ENCODE measurements at places on chromosomes 3 and 15.

GRCh38 chr15:101006931-101007691, 88.0 kb downstream of the LRRK1 start:
- peak; percentile 64 for DNase-seq

DNA sequence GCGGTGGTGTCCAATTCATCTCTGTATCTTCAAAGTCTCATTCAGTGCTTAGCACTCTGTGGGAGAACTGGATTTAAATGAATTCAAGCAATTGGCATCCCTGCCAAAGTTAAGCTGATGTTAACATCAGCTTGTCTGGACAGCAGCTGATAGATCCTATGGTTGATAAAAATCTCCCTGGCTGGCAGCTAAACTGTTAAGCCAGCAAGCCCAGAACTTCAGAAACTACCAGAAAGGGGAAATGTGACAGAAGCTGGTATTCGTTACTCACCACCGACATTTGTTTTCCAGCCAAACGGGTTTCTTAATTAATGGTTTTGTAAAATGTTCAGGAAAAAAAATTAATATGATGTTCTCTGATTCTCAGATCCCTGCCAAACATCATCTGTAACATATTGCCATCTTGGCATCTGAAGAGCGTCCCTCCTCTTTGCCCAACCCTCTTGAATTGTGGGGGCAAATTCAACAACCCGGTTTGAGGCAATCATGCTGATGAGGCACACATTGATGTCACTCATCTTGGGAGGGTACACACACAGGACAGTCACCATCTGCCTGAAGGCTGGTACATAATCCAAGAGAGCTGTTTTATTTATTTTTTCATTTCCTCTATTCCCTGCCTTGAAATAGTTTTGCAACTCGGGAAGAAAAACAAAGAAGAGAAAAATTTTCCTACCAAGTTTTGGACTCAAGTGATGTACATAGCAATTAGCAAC, 76.3 kb upstream of the ABHD17C start:
- DNase-seq = no peak

DNA sequence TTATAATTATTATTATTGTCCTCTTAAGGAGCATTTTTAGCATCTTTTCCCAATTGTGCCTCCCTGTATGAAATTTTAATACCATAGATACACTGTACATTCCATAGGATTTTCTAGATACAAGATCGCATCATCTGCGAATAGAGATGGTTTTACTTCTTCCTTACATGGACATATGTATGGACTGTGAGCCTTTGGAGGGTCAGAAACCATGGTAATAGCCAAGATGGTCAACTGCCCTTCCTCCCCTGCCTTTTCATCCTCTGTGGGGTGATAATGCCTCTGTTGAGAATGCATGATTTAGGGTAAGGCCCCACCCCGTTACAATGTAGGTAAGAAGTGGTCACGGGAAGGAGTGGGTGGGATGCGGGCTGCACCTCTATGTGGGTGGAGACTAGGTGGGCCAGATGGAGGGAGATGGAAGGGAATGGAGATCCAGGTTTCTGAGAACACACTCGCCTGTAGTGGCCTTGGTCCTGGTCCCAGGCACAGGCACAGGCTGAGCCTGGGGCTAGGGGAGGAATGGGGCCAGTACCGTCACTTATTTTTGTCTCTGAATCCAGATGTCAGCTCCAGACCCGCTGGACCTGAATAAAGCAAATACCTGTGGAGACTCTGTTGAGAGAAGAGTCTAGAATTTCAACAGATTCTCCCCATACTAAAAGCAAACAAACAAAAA, 31.7 kb downstream of the GOLGA6A start:
- no peak for DNase-seq

- DNase-seq = no peak
Observed at GRCh38 chr15:63987796-63988378, 58.4 kb downstream of the DAPK2 start.

DNA sequence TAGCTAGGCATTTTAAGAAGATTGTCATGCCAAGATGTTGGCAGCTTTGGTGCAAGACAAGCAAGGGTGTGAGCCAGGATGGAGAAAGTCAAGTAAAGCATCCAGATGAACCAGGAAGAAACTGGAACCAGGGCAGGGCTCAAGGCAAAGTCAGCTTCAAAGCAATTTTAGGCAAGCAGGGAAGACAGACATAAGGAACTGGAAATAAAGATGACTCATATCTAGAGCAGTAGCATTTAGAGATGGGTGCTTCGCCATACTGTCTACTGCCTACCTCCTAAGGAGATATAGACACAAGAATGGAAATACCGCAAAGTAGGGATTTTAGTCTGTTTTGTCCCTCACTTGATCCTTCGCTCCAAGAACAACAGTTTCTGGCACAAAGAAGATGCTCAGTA, 59.9 kb downstream of the RYR3 start:
- DNase-seq = no peak

DNA sequence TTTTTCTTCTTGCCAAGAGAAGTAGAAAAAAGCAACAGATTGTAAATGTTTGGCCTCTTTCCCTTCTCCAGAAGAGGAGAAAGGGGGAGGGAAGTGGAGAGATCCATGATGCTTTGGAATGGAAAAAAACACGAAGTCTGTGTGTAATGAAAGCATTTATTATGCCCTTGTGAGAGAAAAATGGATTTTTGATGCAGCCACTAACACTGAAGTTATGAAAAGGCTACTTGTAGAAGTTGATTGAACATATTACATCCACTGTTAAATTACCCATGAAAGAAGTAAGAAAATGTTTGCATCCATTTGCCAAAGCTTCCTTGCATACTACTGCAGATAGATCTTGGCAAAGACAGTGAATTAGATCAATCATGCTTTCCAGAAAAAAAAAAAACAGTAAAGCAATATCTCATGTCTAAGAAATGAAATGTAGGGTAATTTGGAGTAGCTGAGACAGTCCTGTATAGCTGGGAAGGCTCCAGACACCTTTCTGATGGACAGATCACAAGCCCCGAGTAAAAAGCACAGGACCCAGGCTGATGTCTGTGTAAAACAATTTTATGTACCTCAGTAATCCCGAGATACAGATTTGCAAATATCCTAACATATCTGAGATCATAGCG, 295.5 kb downstream of the PLOD2 start:
- DNase-seq = no peak

GRCh38 chr3:193899001-193899400, 236.9 kb upstream of the HES1 start:
- DNase-seq = no peak

- no peak for DNase-seq
Observed at GRCh38 chr3:147304756-147305155, 101.6 kb downstream of the ZIC4 start.

GRCh38 chr3:177807150-177807875, 610.0 kb upstream of the TBL1XR1 start:
- DNase-seq = no peak

DNA sequence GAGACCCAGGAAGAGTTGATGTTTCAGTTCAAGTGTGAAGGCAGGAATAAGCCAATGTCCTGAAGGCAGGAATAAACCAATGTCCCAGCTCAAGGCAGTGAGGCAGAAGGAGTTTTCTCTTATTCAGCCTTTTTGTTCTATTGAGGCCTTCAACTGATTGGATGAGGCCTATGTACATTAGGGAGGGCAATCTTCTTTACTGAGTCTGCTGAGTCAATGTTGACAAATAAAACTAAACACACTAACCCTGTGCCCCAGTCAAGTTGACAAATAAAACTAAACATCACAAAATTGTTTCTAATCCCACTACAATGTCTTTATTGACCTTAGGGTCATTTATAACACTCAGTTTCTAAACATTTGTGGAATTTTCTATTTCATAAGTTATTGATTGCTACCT, 100.0 kb downstream of the CACNA2D3 start:
- DNase-seq = no peak

GRCh38 chr3:113270068-113270467, 58.7 kb downstream of the BOC start:
- no peak for DNase-seq

DNA sequence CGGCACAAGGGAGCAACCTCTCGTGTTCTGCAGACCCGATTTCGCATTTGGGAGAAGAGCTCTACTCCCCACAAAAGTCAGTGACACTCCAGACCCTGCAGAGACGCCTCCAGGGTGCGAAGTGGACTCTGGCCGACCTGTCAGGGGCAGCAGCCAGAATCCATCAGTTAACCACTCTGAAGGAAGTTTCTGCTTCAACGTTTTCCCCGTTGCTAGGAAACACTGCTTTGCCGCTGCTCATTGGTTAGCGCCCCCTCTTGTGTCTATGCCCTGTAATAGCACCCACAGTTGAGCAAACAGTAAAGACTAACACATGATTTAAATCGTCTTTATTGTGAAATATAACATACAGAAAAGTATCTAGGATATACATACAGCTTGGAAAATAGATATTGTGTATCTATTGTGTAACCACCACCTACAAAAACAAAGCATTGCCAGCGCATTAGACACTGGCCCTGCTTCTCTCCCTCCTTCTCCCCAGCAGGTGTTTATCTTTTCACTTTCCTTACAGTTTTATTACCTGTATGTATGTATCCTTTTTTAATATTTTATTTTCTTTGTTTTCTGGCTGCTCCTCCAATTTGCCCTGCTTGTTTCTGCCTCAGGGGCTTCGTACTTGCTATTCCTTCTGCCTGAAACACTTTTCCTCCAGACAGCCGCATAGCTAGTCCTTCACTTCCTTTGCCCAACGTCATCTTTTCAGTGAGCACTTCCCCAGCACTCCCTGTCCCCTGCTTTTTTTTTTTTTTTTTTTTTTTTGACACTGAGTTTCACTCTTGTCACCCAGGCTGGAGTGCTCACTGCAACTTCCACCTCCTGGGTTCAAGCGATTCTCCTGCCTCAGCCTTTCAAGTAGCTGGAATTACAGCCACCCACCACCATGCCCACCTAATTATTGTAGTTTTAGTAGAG, 38.8 kb downstream of the TMEM40 start:
- DNase-seq = peak; percentile 83

DNA sequence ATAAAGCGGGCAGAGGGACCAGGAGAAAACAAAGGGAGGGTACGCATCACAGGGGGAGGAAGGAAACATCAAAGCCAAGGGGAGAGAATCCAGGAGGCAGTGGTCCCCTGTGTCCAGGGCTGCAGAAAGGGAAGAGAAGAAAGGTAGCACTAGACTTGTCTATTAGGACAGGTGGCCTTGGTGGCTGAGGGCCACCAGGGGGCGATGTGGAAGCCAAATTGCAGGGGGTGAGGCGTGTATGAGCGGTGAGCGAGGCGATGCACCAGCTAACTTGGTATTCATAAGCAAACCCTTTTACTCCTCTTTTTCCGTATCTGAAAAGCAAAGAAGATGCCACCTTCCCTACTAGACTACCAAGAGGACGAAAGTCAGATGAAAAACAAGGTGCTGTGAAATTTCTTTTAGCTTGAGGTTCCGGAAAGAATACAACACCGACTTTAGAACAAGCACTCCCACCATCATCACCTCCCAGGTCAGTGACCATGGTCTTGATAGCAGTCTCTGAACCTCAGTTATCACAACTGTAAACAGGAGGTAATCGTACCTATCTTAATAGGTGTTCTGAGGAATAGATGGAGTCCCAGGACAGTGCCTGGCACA, 654.4 kb upstream of the ADAMTS9 start:
- DNase-seq = no peak

GRCh38 chr3:125482406-125482805, 37.6 kb downstream of the SNX4 start:
- DNase-seq = no peak

GRCh38 chr3:122931636-122932035, 95.9 kb downstream of the SEMA5B start:
- DNase-seq = no peak

DNA sequence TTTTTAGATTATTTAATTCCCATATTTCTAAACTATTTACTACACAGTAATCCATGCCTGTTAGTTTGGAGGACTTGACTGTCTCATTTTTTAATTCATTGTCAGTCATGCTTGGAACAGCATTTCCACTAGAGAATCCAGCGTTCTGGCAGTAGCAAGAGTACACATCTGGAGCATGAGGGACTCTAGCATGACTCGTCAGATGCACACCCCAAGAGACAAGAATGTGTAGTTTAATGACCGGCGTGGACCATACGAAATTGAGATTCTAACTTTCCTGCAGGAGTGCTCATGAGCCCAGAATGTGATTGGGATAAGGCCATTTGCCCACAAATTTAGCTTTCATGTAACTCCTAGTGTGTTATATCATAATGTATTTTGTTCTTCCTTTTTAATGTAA, 48.9 kb downstream of the ASB7 start:
- DNase-seq = no peak

- DNase-seq = no peak
Observed at GRCh38 chr3:133941415-133941821, 45.7 kb upstream of the RAB6B start.

DNA sequence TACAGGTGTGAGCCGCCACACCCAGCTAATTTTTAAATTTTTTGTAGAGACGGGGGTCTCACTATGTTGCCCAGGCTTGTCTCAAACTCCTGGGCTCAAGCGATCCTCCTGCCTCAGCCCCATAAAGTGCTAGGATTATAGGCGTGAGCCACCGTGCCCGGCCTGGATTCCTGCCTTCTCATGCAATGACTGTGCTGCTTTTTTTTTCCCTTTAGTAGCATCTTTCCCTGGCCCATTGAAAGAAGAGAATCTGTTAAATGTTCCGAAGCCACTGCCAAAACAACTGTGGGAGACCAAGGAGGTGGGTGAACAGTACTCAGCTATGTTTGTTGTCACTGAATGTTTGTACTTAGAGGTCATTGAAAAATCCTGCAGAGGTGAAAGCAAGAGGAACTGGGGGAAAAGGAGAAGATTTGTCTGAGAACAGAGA, 88.0 kb downstream of the CRTC3 start:
- DNase-seq = no peak

GRCh38 chr3:120908030-120908794, at the start of gene STXBP5L:
Gene STXBP5L, plus strand, starts transcription at chr3:120908205. Its CDS starts 1,374 bp downstream, at chr3:120909579.
- DNase-seq = peak; percentile 67

- no peak for DNase-seq
Observed at GRCh38 chr15:52191207-52191606, at the start of gene GNB5. Gene GNB5, minus strand, starts transcription at chr15:52191392. Its CDS starts 6,716 bp downstream, at chr15:52184676.

DNA sequence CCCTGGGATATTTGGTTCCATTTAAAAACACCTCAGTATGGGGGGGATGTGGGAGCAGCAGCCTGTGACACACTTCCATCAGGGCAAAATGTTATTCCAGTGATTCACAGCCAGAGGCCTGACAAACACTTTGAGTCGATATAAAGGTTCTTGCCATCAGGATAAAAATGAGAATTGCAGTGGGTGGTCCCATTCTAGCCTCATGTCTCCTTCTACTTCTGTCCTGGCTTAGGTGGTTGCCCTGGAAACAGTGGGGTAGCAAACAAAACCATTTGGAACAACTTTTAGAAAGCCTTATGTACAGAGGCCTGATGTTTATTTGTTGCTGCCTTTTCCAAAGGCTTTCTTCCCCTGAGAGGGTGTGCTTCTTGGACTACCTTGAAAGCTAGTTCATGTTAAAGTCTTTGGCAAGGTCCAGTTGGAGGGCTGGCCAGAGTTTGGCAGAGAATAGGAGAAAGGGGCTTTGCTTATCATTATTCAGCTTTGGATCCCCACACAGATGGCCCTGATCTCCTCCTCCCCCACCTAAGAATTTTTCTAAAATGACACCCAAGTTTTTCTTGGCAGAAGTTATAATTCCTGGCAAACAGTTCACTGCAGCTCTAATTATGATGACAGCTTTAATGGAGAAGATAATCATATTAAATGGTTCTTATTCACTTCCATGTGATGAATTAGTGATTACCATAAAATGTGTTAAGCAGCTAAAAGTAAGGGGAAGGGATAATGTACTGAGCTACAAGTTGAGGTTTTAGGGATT, 84.2 kb upstream of the ZNF280D start:
- DNase-seq = no peak

GRCh38 chr15:70344666-70345065, 246.9 kb upstream of the TLE3 start:
- DNase-seq = no peak

GRCh38 chr3:30751610-30752299, 142.7 kb downstream of the GADL1 start:
- DNase-seq = no peak

Data from right renal pelvis (tissue), 4 donors.